ENCODE measurements at places on chromosomes 4 and X.

GRCh38 chr4:123546573-123547060 lies 150.0 kb downstream of the SPRY1 start:
- DNase-seq = no peak

GRCh38 chrX:22575161-22575845 lies 302.6 kb downstream of the CBLL2 start:
- DNase-seq = no peak

DNA sequence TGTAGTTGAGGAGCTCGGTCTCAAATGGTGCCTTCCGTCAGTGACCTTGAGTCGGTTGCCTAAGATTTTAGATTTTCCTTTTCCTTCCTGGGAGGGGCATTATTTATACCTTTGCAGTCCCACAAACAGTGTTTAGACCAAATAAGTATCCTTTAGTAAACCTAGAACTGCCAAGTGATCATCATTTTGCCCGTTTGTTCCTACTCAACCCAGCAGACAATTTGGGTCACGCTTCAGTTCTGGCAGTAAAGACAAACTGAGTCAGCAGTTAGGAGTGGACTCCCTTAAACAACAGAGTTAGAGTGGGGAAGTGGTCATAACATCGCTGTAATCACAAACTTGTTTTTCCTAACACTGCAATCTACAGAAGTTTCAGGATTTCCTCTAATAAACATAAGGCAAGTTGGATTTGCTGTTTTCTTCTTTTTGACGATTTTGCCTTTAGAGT lies 777 bp upstream of the WDFY3 start:
- DNase-seq = no peak

DNA sequence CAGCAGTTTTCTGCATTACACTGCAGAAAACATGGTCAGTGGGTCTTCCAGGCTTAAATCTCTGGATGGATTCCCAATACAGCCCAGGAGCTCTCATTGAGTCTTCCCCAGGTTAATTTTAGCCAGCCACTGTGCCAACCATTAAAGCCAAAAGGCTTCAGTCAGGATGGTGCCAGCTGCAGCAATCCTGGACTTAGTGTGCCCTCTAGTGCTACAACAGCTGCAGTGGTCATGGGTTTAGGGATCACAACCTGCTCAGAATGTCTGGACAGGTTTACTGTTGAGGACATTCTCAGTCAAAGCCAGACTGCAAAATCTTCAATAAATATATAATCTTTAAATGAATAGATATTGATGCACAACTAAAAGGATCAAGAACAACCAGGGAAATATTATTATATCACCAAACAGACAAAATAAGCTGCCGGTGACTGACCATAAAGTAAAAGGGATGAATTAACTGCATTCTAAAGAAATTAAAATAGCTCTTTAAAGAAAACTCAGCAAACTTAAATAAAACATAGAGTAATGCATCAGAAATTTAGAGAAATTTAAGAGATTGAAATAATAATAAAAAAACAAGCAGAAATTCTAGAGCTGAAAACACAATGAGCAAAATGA lies 639.9 kb downstream of the SPOCK3 start:
- DNase-seq = no peak

DNA sequence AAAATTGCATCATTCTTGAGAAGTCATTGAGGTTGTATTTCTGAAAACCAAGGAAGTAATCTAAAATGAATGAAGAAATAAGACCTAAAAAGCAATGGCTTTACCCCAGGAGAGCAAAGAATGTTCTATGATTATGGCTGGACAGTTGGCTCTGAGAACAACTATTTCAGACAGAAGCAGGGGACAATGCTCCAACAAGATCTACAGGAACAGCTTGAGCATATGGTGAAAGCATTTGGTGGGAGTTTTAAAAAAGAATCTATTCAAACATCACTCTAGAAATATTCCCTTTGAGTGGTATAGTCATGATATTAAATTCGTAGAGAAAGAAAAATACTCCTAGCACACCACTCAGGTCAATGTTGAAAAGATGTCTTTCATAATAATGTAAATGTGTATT lies 26.7 kb downstream of the DYNLT3 start:
- DNase-seq = no peak

GRCh38 chr4:169367826-169368225 lies 97.1 kb upstream of the SH3RF1 start:
- DNase-seq = no peak

DNA sequence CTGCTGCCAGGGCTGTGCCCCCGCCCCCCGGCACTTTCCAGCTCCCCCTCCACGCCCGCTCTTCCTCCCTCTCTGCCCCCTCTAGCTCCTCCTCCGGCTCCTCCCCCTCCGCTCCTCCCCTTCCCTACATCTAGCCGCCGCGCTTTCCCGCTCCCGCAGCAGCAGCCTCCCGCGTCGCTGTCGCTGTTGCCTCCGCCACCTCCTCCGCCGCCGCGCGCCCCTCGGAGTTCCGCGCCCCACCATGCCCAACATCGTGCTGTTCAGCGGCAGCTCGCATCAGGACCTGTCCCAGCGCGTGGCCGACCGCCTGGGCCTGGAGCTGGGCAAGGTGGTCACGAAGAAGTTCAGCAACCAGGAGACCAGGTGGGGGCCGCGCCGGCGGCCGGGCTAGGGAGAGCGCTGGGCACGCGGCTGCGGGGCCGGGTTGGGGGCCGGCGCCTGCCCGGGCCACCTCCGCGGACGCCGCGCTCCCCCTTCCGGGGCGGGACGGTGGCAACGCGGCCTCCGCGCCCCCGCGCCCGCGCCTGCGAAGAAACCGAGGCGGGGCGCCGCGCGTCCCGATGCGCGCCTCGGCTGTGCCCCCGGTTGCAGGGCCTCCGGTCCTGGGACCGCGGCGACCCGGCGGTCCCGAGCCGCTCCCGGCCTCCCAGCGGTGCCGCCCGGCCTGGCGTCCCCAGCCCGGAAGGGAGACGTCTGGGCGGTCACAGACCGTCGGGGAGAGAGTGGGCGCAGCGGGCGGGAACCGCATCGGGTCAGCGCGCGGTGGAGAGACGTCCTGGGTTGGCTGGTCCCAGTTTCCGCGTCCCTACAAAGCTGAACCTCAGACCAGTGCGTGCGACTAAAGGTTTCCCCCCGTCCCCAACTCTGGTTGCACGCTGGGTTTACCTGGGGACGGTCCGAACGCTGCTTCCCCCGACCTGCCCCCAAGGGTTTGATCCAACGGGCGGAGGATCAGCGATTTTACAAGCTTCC lies at the start of gene PRPS2:
Gene PRPS2, plus strand, starts transcription at position 156 of the 972 bp plus-strand sequence. Its CDS starts 86 bp downstream, at position 242.
- no peak for DNase-seq

DNA sequence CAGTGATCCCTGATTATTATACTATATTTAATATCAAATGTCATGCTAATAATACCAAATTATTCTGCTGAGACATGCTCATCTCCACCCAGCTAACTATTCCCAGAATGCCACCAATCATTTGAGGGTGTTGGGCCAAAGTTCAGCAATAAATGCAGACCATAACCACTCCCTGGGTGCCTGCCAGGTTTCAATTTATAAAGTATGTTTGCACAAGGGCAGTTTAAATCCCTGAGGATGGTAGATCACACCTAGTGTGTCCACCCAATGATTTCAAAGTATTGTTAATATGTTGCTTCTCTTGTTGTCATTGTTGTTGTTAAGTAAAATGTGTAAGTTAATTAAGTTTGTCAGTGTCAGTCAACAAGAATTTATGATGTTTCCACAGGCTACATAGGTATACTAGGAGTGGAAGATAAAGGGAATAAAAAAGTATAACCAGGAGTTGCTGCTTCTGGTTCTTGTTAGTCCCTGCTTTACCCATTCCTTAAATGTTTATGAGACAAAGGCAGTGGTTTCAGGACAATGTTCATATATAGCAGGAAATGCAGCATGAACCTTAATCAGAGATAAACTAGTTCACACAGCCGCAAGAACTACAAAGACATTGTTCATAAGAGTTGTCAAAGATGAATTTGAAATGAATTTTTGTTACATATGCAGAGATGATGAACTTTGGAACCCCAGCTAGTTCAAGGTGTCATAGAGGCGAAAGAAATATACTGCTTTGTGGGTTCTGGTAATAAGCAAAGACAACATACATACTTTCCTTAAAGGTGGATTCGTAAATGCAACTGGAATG lies 25.5 kb downstream of the HPGD start:
- DNase-seq = no peak

Measured in cortex of kidney (tissue), 1 donor.